Fibroblast of skin of abdomen (primary cell): ENCODE measurements at places on chromosomes 13 and 19.

GRCh38 chr19:48480558-48481500 lies 11.7 kb downstream of the CYTH2 start:
- peak; percentile 55 for DNase-seq

- DNase-seq, result peak; percentile 40
Observed at GRCh38 chr13:31012655-31013024, 80.2 kb downstream of the TEX26 start.

- DNase-seq, result no peak
Observed at GRCh38 chr13:85969331-85969730, 170.1 kb upstream of the SLITRK6 start.

- no peak for DNase-seq
Observed at GRCh38 chr13:34459856-34460255, 482.2 kb upstream of the NBEA start.

DNA sequence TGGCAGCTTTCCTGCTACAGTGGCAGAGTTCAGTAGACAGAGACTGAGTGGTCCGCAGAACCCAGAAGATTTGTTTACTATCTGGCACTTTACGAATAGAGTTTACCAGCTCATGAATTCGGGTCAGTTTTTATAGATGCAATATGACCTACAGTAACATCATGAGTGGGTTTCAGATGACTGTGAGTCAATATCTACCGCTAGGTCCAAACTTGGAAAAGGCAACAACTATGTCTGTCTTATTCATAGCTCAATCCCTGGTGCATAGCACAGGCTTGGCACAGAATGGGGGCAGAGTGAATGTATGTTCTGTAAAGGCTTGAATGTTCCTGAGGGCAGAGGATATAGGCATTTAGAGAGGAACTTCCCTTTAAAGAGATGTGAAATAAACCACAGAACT lies 65.2 kb downstream of the RAP2A start:
- DNase-seq, result no peak

DNA sequence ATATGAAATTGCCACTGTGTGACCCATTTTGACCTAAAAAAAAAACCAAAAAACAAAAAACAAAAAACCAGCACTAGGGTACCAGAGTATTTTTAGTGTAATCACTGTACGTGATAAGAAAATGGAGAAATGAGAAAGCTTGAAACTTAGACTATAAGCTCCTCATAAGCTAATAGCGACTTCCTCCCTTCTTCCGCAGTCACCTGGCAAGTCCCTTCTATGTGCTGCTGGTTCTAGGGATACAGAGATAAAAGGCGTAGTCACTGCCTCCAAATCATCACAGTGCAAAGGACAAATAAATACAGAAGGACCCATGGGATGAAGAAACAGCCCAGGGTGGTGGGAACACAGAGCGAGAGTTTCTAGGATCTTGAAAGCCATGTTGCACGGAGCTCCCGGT lies 190.3 kb downstream of the TM9SF2 start:
- no peak for DNase-seq

- no peak for DNase-seq
Observed at GRCh38 chr13:110239280-110240125, 67.5 kb downstream of the COL4A1 start.

DNA sequence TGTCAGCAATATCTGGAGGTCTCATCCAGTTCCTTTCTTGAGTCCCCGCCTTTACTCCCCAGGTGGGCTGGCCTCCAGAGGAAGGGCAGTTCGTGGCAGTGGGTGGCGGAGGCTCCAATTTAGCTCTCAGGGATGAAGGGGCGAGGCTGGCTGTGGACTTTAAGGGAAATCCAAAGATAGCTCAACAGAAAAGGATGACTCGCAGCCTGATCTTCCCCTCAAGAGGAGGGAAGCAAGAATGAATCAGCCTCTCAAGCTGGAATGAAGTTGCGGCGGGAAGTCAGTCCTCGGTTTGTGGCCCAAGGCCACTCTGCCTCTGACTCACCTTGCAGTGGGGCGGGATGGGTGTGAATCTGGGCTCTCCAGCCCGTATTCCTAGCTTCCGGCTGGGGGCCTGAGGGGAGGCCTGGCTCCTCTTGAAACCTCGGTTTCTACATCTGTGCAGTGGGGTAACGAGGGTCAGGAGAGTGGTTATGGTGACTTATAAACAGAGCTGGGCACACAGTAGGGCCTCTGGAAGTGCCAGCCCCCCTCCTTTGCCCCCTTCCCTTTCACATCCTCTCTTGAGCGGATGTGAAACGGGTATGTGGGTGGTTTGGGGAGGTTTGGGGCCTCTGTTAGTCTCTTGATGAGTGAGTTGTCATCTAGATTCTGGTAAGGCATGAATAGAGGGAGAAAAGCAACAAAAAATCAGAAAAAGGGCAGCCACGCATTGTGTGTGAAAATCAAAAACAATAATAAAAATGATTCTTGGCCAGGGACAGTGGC lies 10.5 kb upstream of the SMG9 start:
- DNase-seq, result peak; percentile 97

DNA sequence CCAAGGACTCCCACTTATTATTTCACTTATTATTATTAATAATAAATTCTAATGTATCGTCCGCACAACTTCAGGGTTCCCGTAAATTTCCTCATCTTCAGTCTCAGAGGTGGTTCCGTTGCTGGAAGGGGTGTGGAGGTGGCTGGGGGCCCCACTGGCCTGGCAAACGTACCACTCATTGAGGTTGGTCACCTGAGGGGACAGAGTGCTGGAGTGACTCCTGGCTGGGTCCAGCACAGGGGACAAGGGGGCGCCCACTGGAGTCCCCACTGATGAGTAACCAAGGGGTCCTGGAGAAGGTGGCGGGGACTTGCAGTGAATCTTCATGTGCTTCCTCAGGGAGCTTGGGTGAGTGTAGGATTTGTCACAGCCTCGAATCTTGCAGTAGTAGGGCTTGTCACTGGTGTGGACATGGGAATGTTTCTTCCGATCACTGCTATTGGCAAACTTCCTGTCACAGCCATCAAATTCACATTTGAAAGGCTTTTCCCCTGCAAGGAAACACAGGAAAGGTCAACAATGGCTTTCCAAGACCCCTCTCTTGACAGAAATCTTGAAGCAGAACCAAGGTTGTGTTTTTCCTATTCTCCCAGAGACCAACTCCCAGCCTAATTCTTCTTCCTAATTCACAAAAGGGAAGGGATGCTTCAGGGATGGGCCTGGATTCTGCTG lies 6.1 kb downstream of the ZIC5 start:
- DNase-seq, result no peak

DNA sequence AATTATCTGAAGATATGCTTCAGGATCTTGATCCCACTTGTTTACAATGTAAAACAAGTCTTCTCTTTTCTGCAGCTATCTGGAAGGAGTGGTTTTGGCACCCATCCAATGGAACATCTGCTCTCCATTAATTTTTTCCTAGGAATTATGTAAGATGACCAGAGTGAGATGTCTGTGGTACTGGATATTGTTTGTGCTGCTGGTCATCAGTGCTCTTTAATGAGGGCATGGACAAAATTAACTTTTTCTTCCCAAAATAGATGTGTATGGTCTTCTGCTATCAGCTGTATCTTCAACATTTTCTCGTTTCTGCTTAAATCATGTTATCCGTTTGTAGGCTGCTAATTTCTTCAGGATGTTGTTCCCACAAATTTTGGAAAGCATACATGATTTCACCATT lies 415.4 kb upstream of the KLHL1 start:
- no peak for DNase-seq

DNA sequence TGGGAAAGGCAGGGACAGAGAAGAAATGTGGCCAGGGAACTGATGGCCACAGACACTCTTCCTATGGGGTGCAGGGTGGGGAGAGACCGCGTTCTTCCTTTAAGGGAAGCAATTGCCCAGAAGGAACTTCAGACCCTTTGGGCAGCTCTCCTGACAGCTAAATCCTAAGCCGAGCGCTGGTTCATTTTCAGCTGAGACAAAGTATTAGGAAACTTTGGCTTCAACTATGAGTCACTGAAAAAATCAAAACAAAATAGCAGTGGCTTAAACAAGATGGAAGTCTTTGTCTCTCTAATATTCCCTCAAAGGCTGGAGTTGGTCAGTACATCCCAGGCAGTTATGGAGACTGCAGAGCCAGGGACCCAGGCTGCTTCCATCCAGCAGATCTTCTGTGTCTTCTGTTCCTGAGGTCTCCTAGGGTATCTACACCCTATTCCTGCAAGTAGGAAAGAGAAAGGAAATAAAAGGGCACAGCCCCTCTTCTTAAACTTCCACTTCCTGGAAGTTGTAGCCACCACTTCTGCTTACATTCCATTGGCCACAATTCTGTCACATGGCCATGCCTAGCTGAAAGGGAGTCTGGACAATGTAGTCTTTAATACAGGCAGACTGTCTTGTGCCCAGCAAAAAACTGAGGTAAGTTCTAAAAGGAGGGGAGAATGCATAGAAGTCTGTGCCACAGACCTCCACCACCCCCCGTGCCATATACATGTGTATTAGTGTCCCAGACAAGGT lies 163.5 kb downstream of the KATNAL1 start:
- peak; percentile 59 for DNase-seq

GRCh38 chr19:52734331-52734892 lies 432 bp downstream of the ZNF611 start:
- no peak for DNase-seq

DNA sequence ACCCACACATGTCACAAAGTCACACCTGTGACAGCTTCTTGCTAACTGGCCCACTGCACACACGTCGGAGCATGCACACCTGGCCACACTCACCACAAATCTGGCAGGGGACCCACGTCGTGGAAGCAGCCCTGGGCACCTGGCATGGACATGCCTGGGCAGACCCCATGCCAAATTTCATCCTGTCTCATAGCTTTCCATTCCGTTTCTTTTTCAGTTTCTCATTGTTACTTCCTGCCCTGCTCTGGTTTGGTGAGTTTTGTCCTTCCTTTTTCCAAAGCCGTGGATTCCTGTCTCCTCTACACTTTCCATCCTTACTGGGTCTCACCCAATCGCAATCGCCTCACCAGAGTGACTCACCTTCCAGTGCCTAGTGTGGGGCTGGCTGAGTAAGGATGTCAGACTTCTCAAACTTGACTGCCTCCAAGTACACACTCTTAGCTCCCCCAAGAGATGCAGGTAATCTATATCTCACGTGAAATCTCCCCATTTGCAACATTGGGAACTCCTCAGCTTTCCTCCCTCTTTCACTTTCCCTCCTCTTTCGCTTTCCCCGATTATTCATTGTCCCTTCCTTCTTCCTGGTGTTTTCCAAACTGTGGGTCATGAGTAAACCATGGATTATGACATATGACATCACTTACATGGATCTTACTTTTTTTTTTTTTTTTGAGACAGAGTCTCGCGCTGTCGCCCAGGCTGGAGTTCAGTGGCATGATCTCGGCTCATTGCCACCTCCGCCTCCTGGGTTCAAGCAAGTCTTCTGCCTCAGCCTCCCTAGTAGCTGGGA lies 1.6 kb upstream of the BBC3 start:
- peak; percentile 75 for DNase-seq

DNA sequence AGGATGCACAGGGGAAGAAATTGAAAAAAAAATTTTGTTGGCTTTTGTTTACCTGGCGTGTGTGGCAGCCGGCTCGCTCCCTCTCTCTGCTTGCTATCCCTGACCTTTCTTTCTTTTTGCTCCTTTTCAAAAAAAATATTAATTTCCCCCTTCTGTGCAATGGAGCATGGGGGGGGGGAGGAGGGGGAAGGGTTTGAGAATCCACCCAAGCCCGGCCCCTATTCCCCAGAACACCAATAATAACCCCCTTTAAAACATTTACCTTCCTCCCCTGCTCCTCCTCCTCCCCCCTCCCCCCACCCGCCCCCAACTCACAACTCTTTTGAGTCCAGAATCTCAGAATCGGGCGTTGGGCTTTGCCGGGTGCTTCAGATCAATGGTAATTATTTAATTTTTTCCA lies 28.4 kb downstream of the NFIX start:
- peak; percentile 56 for DNase-seq
